ENCODE measurements at places on chromosomes 6 and 20.

- DNase-seq, result no peak
These were observed 887 bp upstream of the NSFL1C start for GRCh38 chr20:1467355-1468116.

GRCh38 chr6:33172688-33173534 lies 19.4 kb downstream of the COL11A2 start:
- no peak for DNase-seq

DNA sequence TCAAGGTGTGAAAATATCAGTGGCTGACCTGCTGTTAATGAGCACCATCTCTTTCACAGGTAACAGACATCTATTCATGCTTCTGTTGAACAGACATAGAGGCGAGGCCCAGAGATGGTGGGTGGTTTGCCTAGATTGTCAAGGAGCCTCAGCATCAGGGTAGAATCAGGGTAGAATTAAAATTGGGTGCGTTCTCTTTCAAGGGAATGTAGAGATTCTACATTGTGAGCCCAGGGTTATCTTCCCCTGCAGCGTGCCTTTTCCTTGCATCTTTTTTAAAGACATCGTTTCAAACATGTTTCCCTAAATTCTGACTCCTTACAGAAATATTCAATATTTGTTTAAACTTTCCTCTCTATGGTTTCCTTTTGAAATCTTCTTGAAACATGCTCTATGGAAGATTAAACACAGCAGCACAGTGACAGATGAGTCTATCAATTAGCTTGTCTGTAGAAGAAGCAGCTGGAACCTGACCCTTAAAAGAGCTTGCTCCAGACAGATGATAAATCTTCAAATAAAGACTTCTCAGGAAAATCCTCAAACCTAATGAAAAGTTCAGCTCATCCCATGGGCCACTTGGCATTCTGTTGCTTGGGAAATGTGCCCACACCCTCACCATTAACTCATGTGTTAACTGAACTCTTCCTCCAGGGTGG lies 119.8 kb downstream of the IPCEF1 start:
- no peak for DNase-seq

DNA sequence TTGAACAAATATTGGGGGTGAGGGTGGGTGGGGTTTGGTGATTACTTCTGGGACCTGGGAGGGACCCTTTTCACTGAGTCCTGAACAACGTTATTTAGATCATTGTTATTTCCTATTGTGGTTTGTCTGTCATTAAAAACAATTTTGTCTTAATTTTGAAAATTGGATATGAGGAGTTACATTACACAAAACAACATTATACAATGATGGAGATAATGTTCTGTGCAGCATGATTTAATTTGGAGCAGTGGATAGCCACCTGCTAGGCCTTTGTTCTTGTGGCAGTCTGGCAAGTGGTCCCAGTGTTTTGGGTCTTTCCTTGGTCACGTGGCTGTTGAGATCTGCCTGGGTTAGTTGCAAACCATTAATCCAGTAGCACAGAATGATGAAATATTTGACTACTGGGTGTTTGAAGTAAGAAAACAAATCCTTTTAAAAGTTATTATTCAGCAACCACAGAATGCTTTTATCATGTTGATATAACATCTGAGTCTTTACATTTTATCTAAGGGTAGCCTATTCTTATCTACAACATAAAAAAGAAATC lies 172.8 kb downstream of the CDKAL1 start:
- no peak for DNase-seq

All from GM04503 (cell line).